Activated T-helper 1 cell treated with anti-CD3 and anti-CD28 coated beads, Interleukin-12 subunit alpha, Interleukin-12 subunit beta, Interleukin-2, Interleukin-4 antibody, amounts not matched to agents 30 ng/mL and 10 ng/mL and 1 ng/mL, durations not matched to agents 14 hours and 24 hours and 36 hours (primary cell): ENCODE measurements at places on chromosomes 6 and 20. TPM values are rescaled to one million over a fixed set of nuclear protein-coding genes. Genes with fewer than 3 reads are reported as not detected.

The TRIM10 gene
- 0.05 and 0.08 TPM in 2 replicates for total RNA-seq

The RHAG gene
- not detected in 2 replicates for total RNA-seq

The GSTA4 gene
- 35.8 and 38.7 TPM in 2 replicates for total RNA-seq

The C20orf141 gene
- total RNA-seq, result not detected in 2 replicates

The ATP9A gene
- 19.6 and 20.6 TPM in 2 replicates for total RNA-seq

The FOXS1 gene
- not detected in 2 replicates for total RNA-seq

The IL17F gene
- total RNA-seq, result 0.27 TPM in 1 of 2 replicates, not detected in the other

The MICB gene
- total RNA-seq, result 36.1 and 37.5 TPM in 2 replicates

The TBX18 gene
- not detected in 2 replicates for total RNA-seq

The HMGN4 gene
- total RNA-seq, result 77.6 and 86.8 TPM in 2 replicates

The SLC35B2 gene
- total RNA-seq, result 29.2 and 30.1 TPM in 2 replicates

The ADTRP gene
- 10.6 and 13.4 TPM in 2 replicates for total RNA-seq

The SEL1L2 gene
- total RNA-seq, result not detected in 2 replicates

The BTNL2 gene
- not detected in 2 replicates for total RNA-seq

The PACSIN1 gene
- not detected in 2 replicates for total RNA-seq

The FBXO5 gene
- total RNA-seq, result 29.4 and 33.2 TPM in 2 replicates

The UNC5CL gene
- 0.93 and 0.99 TPM in 2 replicates for total RNA-seq

The VGLL2 gene
- not detected in 2 replicates for total RNA-seq
